ENCODE measurements at places on chromosomes 12 and 14.
A peak's percentile ranks its signal among the peaks of the same experiment; 100 is the strongest.

DNA sequence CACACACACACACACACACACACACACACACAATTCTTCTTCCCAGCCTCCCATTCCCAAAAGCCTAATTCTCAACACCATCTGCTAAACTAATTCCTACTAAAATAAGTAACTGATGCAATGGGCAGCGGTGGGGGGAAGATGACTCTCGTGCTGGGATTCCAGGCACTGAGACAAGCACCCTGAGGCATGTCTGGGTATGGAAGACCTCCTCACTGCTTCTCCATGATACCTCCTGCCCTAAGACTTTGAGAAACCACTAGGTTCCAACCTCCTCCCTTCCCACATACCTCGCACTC lies 789 bp upstream of the VWF start:
- DNase-seq: no peak

GRCh38 chr14:35213869-35214387 lies 78.3 kb upstream of the PSMA6 start:
- DNase-seq: no peak

DNA sequence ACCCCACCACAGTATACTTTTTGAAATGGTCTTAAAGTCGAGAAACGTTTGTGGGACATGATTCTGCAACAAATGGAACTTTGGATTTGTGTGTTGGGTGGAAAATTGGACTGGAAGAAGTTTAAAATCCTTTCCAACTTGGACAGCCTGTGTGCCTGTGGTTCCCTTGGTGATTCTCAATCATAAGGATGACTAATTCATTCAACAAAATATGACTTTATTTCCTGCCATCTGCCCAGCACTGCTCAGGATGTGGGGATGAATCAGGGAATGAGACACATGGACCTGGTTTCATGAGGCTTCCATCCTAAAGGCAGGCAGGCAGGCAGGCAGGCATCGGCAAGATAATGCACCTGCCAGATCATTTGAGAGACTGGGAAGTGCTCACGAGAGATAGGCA lies 57.3 kb upstream of the TMEM132D start:
- DNase-seq: no peak

GRCh38 chr12:77213319-77213718 lies 147.9 kb upstream of the E2F7 start:
- no peak for DNase-seq

DNA sequence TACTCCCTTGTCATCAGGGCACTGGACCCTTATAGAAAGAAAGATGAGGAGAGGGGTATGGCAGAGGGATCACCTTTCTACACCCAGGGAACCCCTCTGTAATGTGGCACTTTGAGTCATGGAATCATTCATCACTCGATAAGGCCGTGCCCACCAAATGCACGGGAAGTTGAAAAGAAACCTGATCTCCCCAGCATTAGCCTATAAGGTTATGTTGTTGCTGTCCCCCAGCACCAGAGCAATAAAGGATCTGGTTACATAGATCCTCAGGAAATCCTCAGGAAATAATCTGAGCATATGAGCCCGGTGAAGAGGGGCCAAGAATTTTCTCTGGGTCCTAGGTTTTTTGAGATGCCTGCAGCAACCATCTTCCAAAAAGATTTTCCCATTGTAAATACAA lies 148.8 kb upstream of the CRY1 start:
- DNase-seq: no peak

- DNase-seq: no peak
Measured at GRCh38 chr12:252636-253035, 10.0 kb downstream of the SLC6A13 start.

GRCh38 chr12:123150744-123151456 lies at the start of gene PITPNM2:
Gene PITPNM2 (minus strand): TSS chr12:123151090. CDS start chr12:123034590, 116,500 bp downstream.
- DNase-seq: peak; percentile 29

DNA sequence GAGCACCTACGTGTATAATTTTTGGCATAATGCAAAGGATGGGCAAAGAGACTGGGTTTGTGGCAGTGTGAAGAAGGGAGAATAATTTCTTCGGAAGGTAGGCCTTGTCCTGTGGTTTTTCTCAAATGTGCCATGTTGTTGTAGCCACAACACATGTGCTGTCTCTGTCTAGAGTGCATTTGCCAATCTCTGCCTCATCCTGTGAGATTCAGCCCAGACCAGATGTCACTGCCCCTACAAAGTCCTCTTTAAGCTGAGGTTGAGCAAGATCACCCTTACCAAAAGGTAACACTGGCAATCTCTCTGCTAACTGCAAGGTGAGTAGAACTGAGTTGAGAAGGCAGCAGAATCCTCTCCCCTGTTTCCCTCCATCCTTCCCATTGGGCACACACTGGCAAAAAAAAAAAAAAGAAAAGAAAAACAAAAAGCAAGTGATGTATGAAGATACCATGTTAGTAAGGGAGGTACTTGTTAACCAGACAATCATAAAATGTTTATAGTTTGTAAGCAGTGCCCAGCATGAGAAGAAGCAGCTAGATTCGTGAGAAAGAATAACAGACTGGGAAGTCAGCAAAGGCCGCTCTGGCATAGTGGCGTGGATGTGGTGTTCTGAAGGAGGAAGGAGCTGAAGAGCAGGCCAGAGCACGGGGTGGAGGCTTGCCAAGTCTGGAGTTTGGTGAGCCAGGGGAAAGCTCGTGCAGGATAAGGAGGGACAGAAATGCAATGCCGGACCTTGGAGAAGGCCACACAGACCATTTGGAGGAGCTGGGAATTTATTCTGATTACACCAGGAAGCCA lies 18.9 kb downstream of the DYRK2 start:
- DNase-seq: no peak

GRCh38 chr12:38586789-38587188 lies 270.2 kb downstream of the ALG10B start:
- DNase-seq: no peak

- no peak for DNase-seq
Measured at GRCh38 chr14:73176685-73177084, 40.4 kb downstream of the PSEN1 start.

GRCh38 chr12:18281941-18282340 lies 20.6 kb downstream of the PIK3C2G start:
- DNase-seq: no peak

DNA sequence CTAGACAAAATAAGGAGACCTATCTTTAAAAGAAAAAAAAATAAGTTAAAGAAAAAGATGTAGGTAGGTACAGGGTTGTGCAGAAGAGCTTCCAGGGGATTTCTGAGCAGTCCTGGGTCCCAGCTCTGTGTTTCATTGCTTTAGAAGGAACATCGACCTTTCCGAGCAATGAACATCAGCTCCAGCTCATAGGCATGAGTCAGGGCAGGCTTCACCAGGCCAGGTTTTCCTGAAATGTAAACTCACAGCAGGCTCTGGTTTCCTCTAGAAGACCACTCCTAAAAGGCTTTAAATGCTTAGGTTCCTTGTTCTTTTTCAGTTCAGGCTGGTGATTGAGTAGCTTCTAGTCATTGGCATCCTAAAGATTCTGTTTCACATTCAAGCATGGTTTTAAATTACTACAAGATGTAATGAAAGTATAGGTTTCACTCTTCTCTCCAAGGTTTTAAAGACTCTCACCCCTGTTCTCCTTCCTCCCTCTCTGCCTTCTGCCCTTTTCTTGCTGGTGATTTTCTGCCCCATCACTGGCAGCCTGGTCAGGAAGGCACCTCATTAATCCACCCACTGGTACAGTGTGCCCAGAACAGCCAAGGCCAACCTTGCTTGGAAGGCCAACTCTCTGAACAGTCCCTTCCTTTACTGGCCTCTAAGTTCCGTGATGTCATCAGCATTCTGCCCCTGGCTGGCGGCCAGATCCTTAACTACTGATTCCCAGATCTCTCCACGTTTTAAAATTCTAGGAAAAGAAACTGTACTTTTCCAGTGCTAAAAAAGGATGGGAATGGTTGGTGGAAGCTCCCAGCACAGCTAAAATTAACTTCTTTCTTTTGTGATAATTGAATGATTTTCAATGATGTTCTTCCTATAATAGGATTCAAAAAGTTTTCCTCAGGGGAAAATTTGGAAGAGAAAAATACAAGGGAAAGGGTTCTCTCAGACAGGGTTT lies 109.4 kb upstream of the HIF1A start:
- no peak for DNase-seq

DNA sequence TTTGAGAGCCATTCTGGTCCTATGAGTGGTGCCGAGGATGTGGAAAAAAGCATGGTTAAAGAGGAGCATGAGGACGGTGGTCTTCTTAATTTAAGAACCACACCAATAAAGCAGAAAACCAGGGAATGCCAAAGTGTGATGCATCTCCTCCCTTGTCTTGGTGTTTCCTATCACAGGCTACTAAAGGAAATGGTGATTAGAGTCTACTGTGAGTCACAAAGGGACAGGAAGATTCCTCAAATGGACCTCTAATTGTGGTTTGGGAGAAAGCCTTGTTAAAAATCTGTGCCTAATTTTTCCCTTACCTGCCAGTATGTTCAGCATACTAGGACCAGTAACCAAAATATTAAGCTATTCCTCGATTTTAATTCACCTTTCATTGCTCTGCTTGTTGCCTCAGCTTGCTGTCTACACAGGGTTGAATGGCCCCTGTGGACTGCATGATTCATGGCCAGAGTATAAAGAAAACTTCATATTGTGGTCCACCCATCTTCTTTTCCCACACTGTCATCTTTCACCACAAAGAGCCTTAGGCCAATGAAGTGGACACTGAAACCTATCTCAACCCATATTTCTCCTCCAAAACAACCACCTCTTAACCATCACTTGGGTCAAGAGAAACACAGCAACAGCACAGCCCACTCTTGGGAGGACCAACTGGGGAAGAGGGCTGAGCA lies 38.8 kb downstream of the DIO2 start:
- no peak for DNase-seq

- DNase-seq: no peak
Measured at GRCh38 chr12:56119361-56119796, 1.3 kb downstream of the ZC3H10 start.

GRCh38 chr12:104172570-104172947 lies 34.5 kb upstream of the NFYB start:
- no peak for DNase-seq

DNA sequence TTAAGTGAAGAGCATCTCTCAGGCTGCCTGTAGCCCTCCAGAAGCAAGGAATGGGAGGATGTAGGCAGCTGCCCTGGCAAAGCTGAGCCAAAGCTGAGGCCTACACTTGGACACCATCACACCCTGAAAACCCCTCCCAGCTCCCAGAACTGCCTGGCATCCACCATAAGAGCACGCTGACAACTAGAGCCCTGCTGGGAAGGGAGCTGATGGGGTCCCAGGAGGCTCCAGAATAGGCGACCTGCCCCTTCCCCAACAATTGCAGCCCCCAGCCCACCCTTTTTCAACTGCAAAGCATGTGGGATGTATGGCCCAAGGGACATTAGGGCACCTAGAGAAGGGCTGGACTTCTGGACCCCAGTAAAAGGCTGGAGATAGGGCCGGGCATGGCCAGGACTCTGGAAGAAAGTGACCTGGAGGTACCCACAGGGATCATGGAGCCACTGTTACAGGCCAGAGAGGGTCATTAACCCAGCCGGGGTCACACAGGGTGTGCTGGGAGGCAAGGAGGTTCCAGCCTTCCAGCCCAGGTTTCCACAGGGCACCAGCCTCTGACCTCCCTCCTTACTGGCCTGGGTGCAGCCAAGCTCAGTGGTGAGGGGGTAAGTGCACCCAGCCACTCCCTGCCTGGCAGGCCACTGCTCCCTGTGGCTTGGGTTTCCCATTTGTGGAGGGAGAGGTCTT lies 27.8 kb downstream of the FAM222A start:
- DNase-seq: no peak

Data from stimulated activated CD4-positive, alpha-beta T cell treated with anti-CD3 and anti-CD28 coated beads, TNF-alpha, amount 100 ng/mL, for 1 hour (primary cell).